ENCODE measurements at places on chromosomes 5 and 9.

DNA sequence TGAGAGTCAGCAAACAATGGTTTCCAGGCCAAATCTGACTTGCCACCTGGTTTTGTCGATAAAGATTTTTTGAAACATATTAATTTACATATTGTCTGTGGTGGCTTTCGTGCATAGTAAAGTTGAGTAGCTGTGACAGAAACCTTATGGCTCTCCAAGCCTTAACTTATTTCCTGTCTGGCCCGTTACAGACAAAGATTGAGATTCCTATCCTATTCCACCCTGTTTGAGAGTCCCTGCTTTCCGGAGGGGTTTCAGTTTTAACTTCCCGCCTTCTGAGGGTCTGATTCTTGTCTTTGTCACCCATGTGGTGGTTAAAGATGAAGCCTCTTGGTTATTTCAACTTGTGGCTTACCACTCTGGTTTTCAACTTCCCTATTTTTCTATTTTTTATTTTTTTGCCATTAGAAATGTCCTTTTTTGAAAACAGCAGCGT is 11.4 kb downstream of the OTULIN start:
- DNase-seq = no peak

DNA sequence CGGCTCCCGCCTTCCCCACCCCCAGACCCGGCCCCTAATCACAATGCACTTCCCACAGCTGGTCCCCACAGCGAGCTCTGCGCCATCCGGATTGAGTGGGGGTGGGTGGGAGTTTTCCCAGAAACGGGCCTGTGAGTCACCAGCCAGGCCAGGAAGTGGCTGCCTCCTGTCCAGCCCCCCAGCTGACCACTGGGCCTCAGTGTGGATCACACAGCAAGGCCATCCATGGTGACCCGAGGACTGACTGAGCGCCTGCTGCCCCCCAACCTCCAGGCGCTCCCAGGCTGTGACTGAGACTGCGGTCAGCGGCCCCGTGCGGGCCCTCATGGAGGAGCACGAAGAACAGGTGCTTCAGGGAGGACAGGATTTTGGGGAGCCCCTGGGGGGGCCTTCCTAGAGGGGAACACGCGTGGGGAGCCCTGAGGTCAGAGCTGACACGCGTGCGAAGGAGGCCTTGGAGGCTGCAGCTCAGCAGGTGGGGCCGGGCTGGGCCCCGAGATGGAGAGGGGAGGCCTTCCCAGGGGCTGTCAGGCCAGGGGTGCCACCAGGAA is 48.3 kb upstream of the EGFL7 start:
- DNase-seq = peak; percentile 43

- DNase-seq = no peak
Observed at GRCh38 chr9:133700819-133701320, 37.3 kb downstream of the SARDH start.

DNA sequence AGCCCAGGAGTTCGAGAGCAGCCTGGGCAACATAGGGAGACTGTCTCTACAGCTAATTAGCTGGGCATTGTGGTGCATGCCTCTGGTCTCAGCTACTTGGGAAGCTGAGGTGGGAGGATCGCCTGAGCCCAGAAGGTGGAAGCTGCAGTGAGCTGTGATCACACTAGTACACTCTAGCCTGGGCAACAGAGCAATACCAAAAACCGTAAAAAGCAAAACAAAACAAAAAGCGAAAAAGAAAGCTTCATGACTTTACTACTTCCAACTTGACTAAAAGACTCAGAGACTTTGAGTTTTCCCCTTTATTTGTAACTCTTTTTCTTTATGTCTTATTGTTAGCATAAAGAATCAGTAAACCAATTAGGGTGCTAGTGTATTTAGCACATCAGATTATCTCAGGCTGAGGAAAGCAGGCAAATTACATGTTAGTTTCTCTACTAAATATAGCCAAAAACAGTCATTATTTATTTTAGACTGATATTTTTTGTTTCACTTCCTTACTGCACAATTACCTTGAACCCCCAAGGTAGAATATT is 5.4 kb downstream of the RAD17 start:
- DNase-seq = no peak

DNA sequence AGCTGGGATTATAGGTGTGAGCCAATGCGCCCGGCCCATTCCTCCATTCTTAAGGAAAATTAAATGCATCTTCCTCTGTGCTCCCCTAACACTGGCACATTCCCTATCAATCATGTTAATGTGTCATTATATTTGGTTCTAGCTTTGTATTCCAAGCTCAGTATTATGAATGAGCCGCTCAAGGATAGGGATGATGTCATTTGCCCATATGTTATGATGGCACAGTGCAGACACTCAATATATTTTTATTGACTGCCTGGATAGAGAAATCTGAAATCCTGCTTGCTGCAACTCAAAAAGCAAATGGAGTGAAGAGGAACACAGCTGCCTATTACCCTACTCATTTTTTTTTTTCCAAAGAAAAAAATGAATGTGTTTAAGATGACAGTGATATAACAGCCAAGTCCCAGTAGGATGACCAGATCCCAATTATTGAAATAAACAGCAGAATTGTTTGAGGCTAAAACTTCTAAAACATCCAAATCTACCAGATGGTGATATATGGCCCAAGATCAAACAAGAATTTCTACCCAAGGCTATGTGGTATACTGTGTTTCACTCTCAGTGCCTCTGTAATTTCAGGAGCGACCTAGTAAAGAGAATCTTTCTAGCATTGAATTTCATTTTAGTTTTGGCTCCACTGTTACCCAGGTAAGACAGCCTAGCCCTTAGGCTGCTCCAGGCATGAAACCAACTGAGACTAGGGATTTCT is 16.3 kb downstream of the SUSD1 start:
- DNase-seq = no peak

- no peak for DNase-seq
Observed at GRCh38 chr9:131500377-131500776, 2.3 kb upstream of the POMT1 start.

DNA sequence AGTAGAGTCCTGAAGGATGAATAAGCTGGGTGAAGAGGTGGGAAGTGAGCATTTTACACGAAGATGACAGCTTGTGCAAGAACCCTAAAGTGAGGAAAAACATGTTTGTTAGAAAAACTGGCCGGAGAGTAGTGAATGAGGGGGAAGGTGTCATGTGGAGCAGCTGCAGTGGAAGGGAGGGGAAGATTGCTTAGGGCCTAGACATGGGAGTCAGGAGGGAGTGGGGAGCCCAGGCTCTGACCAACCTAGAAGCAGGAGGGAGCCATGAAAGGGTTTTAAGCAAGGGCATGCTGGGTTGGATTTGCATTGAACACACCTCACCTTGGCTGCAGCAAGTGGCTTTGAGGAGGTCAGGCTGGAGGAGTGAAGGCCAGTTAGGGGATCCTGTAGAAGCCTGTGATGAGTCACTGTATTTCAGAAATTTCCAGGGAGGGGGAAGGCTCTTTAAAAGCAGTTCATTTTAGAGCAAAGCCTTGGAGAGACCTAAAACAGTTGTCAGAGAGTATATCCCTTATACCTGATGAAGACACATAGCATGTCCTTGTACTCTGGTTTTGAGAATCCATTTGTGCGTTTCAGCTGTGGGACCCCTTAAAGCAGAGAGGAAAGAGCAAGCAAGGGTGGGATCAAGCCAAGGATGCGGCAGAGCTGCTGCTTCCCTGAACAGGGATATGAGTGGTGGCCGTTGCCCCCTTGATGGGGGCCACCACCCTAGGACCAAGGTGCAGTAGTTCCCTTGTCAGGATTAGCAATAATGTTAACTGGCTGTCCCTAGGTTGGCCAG is 45.4 kb downstream of the ANGPTL2 start:
- DNase-seq = no peak

- DNase-seq = peak; percentile 65
Observed at GRCh38 chr9:4366591-4367330, 66.9 kb upstream of the GLIS3 start.

DNA sequence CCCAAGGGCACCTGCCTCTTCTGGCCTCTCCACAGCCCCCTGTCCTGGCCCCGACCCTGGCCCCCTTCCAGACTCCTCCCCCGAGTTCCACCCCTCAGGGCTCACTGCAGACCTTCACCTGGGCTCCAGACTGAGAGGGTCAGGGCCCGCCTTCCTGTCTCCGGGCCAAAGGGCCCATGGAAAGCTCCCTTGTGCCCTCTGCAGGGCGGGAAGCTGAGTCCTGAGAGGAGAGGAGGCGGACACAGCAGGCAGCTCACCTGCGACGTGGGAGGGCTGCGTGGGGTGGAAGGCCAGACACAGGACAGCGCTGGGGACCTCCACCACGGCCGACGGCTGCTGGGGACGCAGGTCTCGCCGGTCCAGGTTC is 20.6 kb downstream of the DYNC2I2 start:
- DNase-seq = no peak

DNA sequence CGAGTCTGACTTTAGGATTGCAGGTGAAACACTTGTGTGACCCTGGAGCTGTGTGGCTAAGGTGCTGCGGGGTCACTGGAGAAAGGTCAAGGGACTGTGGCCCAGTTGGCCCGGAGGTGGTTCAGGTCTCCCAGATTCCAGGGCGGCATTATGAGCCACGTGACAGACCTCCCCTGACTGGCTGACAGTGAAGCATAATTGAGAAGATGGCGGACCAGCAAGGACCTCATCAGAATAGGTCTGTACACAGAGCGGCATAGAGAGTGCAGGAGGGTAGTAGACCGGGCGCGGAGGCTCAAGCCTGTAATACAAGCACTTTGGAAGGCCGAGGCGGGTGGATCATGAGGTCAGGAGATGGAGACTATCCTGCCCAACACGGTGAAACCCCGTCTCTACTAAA is 815 bp upstream of the ODF2 start:
- DNase-seq = no peak

DNA sequence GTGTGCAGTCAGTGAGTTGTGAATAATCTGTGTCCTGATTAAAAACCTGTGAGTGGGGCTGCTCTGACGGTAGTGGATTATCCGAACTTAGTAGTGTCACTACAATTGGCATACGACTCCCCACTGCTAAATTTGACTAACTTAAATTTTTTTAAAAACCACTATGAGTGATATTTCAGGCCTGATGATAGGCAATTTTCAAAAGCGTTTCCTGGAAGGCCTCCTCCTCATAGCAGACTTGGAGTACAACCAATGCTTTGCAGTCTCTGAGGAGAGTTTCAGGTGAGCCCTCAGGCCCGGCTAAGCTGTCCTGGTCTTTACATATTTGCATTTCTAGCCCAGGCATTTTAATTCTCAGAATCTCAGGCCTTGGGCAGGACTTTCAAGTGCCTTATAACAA is 10.8 kb downstream of the BTNL8 start:
- DNase-seq = no peak

- no peak for DNase-seq
Observed at GRCh38 chr5:141039517-141039916, 11.7 kb upstream of the PCDHB1 start.

DNA sequence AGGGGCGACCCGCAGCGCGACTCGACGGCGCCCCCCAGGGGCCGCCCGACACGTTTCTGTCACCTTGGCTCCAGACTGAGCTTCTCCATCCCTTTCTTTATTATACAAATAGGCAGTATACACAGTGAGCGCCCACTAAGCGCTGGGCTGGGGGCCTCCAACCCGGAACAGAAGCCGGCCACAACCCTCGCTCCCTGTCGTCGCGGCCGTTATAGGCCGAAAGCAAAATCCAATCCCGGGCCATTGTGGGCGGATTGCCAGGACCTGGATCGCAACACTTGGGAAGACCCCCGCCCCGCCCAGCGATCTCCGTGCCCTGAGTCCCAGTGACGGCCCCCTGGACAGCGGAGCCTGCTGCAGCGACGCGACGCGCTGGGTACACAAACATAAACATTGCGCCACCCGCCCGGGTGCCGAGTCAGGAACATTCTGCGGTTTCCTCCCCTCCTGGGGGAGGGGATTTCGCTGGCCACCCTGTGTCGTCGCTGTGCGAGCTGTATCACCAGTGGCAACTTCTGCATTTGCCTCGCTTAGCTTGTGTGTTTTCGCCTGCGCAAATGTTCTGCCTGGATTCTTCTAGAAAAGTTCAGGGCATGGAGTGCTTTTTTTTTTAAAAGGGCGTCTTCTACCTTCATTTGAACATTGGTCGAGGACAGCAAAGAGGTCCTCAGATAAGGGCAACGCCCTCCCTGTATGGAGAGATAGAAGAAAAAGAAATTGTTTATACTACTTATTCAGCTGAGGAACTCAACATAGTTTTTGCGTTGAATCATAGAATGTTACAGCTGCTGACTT is 1.3 kb upstream of the DUSP1 start:
- DNase-seq = peak; percentile 96

GRCh38 chr5:7396713-7397454 is 946 bp downstream of the ADCY2 start:
- no peak for DNase-seq

DNA sequence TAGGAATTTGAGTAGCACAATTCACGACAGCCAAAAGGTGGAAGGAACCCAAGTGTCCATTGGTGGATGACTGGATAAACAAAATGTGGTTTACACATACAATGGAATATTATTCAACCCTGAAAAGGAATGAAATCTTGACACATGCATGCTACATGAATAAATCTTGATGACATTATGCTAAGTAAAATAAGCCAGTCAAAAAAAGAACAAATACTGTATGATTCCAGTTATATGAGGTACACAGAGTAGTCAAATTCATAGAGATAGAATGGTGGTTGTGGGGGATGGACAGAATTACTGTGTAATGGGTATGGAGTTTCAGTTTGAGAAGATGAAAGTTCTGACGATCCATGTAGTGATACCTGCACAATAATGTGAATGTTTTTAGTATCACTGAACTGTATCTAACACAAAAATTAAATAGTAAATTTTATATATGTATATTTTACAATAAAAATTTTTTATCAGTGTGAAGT is 117.7 kb upstream of the GNA14 start:
- DNase-seq = no peak

- DNase-seq = no peak
Observed at GRCh38 chr9:14849851-14850250, 60.4 kb downstream of the FREM1 start.

DNA sequence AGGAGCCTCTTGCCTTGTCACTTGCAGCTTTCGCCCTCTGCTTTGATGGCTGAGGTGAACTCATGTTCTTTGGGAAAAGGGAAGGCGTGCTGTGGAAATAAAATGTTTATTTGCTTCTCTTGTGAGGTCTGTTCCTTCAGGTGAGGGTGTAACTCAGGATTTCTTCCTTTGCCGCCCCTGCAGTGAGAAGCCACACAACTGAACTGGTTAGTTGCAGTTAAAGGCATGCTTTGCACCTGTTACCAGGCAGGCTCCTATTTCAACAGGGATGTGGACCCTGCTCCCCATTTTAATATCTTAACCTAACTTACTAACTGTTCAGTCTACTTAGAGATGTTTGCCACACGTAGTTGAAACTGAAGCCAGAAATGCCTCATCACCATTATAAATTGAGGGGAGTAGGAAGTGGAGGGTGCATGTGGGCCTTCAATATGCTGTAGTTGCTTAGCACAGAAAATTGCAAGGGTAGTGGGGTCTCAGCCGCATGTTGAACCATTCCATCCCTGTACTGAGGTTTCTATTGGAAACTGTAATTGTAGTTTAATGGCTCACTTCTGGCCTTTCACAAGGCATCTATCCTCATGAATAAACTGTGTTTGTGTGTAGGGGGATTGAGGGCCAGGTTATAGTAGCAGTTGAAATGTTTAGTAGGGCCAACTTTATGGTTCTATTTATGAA is 7.9 kb downstream of the RACK1 start:
- DNase-seq = no peak

GRCh38 chr5:147874910-147875367 is 3.6 kb upstream of the SCGB3A2 start:
- DNase-seq = no peak

Data from AG10803 (cell line).